ENCODE measurements at places on chromosomes 6 and 20.

GRCh38 chr6:26471970-26472369 lies 14.2 kb downstream of the BTN2A1 start:
- no peak for DNase-seq

DNA sequence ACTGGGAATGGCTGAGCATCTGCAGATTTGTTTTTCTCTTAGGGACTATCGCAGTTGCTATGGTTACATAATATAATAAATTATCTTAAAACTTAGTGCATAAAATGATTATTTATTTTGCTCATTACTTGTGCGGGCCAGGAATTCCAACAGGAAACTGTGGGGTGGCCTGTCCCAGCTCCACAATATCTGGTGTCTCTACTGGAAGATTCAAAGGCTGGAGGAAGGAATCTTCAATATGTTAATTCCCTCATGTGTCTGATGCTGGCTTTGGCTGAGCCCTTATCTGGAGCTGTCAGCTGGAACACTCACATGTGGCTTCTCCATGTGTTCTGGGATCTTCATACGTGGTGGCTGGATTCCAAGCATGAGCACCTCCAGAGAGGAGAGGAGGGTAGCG lies 23.9 kb upstream of the B3GAT2 start:
- no peak for DNase-seq

DNA sequence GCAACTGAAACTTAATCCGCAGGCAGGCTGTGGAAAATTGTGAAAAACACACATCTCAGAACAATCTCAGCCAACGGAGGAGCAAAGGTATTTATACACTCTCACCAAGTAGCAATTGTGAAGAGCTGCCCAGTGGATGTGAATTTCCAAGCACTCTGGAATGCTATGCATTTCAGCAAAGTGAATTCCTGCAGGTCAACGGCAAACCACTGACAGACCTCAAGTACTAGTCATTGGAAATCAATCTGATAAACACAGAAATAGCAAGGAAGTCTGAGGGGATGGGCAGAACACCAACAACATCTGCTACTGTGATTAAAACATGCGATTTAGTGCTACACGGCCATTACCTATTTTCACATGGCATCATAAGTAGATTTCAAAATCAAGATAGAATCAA lies 429.1 kb downstream of the HTR1B start:
- no peak for DNase-seq

- DNase-seq, result no peak
Measured at GRCh38 chr6:32472781-32473375, 33.2 kb downstream of the HLA-DRA start.

DNA sequence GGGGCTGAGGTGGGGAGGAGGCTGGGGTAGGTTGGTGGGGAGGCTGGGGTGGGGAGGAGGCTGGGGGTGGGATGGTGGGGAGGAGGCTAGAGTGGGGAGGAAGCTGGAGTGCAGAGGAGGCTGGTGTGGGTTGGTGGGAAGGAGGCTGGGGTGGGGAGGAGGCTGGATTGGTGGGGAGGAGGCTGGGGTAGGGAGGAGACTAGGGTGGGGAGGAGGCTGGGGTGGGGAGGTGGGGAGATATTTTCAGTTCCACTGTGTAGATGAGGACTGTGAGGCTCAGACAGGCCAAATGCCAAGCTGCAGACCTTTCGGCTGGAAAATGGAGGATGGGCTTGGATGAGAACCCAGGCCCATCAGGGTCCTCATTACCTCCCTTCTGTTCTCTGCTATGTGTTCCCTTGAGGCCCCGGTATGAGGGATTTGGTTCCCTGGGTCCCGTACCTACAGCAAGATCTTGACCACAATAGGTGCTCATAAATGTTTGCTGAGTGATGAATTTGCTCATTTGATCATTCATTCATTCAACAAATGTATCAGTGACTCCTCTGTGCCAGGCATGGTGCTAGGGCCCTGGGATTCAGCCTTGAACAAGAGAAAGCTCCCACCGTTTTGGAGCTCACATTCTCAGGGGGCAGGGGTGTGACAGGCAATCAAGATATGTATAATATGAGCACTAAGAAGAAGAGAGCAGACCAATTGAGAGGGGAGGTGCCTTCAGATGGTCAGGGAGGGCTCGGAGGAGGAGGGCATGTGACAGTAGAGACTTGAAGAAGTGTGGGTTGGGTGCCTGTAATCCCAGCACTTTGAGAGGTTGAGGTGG lies 36.1 kb upstream of the NOL4L start:
- DNase-seq, result no peak

- no peak for DNase-seq
Measured at GRCh38 chr20:63153254-63154221, 62.4 kb downstream of the YTHDF1 start.

GRCh38 chr6:159100395-159101182 lies 55.8 kb upstream of the TAGAP start:
- no peak for DNase-seq

DNA sequence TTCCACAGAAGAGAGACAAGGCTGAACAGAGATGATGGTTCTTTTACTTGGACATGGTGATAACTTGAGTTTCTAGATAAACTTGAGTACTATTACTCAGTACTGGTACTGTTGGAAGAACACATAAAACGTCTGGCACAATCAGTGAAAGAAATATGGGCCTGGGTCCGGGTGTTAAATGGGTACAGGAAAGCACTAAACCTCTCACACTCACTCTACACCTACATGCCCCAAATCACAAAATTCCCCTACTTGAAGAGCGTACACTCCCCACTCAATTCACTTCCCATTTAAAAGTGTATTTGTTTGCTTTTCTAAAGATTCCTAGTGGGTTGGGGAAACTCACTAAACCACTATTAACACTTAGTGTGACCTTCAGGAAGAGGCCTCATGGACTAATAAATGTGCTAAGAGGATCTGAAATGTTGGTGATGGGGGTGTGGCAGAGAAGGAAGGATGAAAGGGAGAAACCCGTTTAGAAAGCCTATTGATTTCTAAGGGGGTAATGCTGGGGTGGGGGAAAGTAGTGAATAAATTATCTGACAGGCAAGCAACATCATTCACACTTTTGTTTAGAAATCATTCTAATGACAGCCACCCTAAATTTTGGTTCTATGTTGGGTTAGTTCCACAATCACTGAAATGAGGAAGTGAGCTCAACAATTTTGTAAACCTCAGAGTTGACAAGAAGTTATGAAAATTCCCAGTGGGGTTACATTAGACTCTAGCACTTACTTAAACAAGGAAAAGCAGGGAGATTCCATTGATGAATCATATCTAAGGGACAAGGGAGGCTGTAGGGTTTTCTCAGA lies 222.6 kb upstream of the MARCKS start:
- no peak for DNase-seq

DNA sequence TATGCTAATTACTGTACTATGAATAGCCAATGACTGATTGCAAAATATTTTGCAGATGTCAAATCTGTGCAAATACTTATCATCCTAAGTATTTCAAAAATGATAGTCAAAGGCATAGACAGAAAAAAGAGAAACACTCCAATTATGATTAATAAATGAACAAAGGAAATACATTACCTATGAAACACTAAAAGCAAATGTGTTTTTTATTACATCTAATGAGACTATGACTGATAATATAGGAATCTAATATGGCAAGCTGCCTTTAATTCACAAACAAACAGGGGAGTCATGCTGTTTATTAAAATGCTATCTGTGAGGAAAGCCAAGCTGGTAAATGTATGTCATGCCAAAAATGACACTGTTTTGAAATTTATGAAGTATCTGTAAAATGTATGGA lies 713.2 kb upstream of the NRSN1 start:
- no peak for DNase-seq

- no peak for DNase-seq
Measured at GRCh38 chr20:53990768-53991450, 79.5 kb downstream of the BCAS1 start.

- no peak for DNase-seq
Measured at GRCh38 chr6:73624896-73625295, 28.9 kb downstream of the SLC17A5 start.

DNA sequence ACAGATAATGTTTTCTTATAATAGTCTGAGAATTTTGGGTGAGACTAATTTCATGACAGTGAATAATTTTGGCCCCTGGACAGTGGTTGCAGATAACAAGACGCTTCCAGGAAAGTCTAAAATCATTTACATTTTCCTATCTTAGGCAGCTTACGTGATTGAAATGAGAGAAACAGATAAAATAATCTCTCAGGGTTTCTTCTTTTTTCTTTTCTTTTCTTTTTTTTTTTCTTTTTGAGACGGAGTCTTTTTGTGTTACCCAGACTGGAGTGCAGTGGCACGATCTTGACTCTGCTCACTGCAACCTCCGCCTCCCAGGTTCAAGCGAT lies 4.2 kb upstream of the SERPINB1 start:
- no peak for DNase-seq

DNA sequence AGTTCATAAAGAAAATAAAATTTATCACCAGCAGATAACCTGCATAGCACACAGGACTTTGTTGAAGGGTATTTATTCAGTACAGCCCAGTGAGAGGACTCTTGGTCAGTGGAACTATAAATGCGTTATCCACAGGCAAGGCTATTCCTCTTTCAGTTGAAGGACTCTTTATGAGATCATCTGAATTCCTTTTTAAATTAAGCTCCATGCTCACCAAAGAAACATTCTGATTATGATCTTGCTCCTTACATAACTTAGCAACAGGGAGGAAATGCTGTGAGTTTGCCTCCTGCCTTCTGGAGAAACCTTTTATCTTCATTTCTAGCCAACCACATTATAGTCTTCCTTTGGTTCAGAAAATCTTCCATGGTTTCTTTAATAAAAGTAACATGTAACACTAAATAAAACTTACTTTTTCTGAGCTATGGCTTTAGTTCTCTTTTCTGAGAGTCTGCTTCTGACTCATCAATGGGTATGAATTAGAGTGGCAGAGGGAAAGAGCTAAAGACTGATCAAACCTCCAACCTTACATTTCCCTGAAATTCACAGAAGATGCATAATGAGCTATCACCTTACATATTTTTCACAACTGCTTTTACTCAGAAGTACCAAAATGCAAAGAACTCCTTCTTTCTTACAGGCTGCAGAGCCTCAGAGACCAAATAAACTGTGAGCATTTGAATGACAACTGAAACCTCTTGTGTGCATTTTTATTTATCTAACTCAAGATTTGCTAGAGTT lies 267.2 kb downstream of the ADGRG6 start:
- DNase-seq, result no peak

GRCh38 chr6:113645576-113645970 lies 211.6 kb upstream of the MARCKS start:
- DNase-seq, result no peak

DNA sequence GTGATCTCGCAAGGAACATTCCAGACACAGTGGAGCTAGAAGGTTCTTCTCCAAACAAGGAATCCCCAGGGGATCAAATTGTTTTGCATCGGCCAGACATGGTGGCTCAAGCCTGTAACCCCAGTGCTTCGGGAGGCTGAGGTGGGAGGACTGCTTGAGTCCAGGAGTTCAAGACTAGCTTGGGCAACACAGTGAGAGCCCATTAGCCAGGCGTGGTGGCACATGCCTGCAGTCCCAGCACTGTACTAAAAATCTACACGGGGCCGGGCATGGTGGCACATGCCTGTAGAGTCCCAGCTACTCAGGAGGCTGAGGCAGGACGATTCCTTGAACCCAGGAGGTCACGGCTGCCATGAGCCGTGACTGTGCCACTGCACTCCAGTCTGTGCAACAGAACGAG lies 15.3 kb downstream of the GMEB2 start:
- no peak for DNase-seq

DNA sequence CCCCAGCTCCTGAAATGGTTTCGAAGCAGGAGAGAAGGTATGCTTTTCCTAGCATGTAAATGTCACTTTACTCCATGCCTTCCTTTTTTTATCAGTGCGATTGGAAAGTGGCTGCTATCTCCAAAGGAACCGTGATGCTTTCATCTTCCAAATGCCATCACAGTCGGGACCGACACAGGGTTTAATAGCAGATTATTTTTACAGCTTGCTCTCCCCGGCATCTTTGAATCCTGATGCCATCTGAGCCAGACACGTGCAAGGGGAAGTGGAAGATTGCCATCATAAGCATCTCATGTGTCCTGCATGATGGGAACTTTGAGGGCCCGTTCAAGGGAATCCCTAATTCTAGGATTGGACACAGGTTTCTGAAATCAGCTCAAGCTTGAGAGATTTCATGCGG lies 253.4 kb upstream of the KCNG1 start:
- DNase-seq, result no peak

DNA sequence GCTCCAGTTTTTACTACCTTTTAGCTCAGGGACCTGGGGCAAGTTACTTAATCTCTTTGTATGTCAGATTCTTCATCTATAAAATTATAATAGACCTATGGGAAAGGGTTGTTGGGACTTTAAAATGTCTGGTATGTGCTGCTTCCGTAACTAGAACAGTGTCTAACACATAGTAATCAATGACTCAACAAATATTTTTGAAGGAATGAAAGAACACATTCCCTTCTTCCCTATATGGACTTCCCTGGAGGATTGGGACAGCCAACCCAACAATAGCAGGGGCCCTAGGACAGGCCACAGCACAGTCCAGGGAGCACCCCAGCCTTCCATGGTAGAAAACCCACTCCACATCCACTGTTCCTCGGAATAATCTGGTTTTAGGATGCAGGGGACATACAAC lies 50.7 kb upstream of the TPD52L1 start:
- DNase-seq, result no peak

GRCh38 chr6:161761966-161762365 lies 488.1 kb upstream of the AGPAT4 start:
- DNase-seq, result no peak

DNA sequence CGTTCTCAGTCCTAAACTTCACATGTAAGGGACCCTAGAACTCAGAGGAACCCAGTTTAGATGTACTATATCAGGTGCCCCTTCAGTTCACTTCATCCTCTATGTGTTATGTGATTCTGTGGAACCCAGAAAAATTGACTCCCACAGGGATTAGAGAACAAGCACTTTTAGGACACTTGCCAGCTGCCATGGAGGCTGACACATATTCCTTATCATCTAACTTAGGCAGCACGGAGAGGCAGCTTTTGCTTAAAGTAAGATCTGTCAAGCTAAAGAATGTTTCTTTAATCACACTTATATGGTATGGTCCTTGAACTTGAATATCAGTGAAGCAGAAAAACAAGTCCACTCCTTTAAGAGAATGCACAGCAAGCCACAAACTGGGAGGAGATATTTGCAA lies 701.5 kb upstream of the ID4 start:
- no peak for DNase-seq

DNA sequence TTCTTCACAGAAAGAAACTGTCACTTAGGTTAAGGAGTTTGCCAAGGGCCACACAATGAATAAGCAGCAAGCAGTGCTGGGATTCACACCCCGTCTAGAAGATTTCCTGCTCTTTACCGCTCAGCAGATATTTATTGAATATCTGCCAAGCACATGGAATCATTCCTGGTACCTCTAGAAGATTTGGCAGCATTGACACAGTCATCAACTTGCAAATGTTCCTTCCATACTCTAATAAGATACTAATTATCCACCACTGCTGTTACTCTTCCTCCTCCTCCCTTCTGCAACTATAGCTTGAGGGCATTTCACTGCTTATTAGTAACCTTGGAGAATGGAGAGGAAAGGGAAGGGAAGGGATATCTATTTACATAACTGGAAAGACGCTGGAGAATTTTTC lies 13.0 kb downstream of the MOXD1 start:
- DNase-seq, result no peak

- no peak for DNase-seq
Measured at GRCh38 chr20:36092398-36093024, 62.0 kb upstream of the EPB41L1 start.

Measured in stimulated activated CD4-positive, alpha-beta T cell treated with anti-CD3 and anti-CD28 coated beads, Interleukin-4, amount 100 ng/mL, for 24 hours (primary cell).